ENCODE measurements at places on chromosomes 16 and 17.

GRCh38 chr16:26567356-26567755 is 499.4 kb upstream of the C16orf82 start:
- DNase-seq: no peak

DNA sequence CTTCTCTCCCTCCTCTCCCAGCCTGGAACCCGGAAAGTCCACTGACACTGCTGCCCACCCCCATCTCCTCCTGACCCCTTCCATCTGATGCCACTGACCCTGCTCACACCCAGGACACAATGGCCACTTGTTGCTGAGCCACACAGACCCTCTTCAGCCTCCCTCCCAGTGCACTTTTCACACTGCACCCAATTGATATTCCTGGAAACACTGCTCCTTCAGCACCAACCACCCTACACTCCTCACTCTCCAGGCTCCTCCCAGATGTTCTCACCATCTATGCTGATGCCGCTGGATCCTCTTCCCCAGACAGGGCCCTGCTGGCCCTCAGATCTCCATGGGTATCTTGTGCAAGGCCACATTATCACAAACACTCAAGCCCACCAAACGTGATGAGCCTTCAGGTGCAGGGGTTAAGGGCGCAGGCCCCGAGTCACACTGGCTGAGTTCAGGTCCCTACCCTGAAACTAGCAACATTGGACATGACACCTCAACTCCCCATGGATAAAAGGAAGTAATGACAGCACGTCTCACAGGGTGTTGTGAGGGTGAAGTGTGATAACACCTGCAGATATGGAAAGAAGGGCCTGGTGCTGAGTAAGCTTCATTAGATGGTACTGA is 238.1 kb downstream of the ZNF423 start:
- peak; percentile 28 for DNase-seq

GRCh38 chr17:54063639-54064038 is 240.9 kb downstream of the KIF2B start:
- DNase-seq: no peak

- no peak for DNase-seq
These were observed 24.4 kb downstream of the PIEZO1 start for GRCh38 chr16:88760424-88761142.

GRCh38 chr17:50649042-50649908 is 14.6 kb downstream of the ABCC3 start:
- no peak for DNase-seq

GRCh38 chr16:85195900-85196772 is 83.9 kb upstream of the CIBAR2 start:
- DNase-seq: peak; percentile 89

DNA sequence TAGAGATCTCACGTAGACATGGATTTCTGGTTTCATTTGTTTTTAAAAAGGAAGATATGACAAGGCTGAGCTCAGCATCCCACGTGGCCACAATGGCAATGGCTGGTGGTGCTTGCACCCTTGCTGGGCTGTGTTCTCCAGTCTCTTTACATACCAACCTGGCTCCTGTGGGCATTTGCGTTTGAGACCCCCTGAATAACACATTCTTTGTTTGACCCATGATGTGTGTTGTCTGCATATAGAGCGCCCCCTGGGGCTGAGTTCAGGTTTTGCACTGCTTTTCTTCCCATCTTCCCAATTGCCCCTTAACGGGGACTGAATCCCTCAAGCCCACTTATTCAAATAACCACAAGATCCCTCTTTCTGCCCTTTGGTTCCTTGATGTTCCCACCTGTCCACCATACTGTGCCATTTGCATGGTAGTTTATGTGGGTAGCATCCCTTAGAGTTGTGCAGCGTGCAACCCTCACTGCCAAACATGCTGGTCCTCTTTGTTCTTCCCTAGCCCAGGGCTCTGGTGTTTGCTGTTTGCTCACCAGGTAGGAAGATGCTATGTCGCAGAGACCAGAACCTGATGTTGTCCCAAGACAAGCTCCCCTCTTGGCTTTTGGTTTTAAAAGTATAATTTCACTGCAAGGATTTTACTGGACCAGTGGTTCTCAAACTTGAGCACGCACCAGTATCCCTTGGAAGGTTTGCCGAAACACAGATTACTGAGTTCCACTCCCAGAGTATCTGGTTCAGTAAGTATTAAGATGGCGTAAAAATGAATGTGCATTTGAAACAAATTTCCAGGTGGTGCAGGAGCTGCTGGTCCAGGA is 38.5 kb upstream of the NKD1 start:
- DNase-seq: no peak

- DNase-seq: peak; percentile 48
These were observed 6.6 kb downstream of the ADORA2B start for GRCh38 chr17:15951368-15952047.

DNA sequence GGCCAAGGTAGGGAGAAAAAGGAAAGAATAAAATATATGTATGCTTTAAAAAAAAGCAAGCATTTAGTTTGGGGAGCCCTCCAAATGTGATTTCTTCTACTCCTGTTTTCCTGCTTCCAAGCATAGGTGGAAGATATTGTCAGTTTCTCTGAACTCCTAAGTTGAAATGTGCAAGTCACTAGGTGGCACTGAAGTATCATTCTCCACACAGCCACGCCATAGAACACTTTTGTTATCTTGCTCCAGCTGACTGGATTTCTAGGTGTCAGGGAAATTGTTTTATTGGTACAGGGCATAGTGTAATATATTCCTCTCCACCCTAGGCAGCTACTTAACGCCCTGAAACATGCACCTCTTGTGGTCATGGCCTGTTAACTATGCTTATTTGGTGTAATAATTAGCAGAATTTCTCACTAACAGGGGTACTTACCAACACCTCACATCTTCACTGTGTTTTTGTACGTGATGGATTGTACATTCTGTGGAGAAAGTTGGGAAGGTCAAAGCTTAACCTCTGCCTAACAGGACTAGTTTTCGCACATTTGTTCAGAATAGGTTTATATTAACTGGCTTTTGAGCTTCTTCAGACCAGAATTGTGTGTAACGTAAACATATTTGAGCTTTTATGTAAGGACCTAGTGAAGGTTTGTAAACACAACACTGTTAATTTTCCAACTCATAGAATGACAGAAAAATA is 69.3 kb downstream of the FTO start:
- DNase-seq: no peak

Measured in sigmoid colon (tissue), 7 donors.